ENCODE measurements at places on chromosomes 3 and 15.

DNA sequence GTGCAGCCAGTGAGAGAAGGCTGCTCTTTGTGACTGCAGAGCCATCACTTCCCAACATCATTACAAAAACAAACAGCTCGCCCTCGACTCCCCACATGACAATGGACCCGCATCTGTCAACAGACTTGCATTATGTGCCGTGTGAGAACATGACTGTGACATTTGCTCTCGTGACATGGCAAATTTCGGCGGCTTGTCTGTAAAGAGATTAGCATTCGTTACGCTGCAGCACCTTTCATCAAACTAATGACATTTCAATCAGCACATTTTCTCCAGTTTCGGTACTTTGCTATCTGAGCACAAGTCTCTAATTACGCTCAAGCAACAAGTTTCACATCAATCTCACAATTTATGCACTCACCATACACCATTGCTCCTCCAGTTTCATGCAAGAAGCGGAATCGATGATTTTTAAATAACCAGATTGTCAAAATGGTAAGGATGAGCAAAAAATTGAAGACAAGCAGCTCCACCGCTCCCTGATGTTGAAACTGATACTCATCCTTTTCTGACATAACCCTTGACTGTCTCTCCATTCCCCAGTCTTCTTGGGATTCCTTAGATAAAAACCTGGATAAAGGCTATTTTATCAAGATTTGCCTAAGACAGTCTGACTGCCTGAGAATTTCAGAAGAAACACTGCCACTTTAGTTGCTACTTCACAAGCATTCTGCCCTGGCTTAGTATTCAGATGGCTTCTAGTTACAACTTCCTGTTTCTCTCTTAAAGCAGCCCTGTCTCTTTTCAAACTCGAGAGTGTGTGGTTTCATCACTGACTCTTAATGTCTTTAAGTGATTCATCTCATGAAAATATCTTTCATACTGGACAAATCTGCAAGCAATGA is at the start of gene SLC9A9:
Gene SLC9A9, minus strand, starts transcription at position 682 of the 845 bp plus-strand sequence. Its CDS starts 146 bp downstream, at position 536.
- DNase-seq, result peak; percentile 53

DNA sequence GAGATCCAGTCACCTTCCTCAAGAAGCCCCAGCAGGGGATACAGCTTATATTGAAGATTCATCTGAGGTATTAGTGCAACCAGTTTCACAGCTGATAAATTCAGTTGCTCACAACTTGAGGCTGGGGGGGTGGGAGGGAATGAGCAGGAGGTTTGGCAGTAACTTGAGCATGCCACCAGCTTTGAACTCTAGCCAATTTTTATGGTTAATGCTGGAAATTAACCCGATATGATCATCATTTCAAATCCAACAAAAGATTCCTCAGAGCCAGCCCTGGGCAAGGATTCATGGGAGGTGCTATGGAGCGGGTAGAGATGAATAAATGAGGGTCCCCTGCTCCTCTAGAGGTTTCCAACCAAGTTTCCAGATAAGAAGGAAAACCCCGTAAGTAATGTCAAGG is 73.1 kb upstream of the HES1 start:
- no peak for DNase-seq

- no peak for DNase-seq
Measured at GRCh38 chr3:176147251-176147650, 1050.0 kb downstream of the TBL1XR1 start.

DNA sequence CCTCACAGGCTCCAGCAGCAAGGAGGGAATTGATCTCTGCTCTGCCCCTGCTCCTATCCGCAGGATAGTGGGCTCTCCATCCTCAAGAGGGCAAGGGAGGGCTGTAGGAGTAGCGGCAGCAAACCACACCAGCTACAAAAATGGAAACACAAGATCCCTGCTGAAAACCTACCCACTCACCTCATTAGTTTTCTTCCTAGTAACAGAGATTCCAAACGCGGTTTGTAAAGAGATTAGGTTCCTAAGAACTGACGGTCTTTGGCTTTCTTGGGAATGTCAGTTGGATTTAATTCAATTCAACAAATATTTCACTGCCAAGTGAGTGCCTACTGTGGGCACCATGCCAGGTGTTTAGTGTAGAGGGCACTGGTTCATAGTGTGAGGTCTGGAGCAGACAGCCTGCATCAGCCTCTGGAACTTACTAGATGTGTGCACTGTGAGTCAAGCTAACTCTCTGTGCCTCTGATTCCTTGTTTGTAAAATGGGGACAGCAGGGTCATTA is 84.7 kb downstream of the MRPL46 start:
- no peak for DNase-seq

DNA sequence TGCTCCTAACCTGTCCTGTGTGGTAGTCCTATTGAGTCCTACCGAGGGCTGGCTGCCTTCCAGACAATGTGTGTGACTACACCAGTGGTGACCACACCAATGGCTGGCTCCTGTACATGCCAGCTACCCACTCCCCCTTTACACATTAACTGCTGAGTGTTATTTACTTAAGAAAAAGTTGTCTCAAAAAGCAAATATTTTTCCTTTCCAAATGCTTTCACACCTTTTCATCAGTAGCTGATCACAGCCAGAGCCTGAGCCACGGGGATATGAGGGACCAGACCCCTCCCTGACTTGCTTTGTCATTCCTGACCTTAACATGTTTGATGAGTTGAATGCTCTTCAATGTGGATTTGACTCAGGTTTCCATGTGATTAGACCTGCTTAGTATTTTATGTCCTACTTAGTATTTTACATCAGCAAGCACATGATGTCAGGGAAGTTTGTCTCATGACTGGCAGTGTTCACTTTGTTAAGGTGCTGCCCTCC is 29.6 kb upstream of the GREM1 start:
- DNase-seq, result no peak

- no peak for DNase-seq
Measured at GRCh38 chr3:46489381-46489780, 8.4 kb upstream of the RTP3 start.

- no peak for DNase-seq
Measured at GRCh38 chr15:38554354-38554753, 10.3 kb downstream of the RASGRP1 start.

- no peak for DNase-seq
Measured at GRCh38 chr3:98885851-98886250, 15.6 kb downstream of the DCBLD2 start.

GRCh38 chr15:33618350-33618749 is 307.6 kb downstream of the RYR3 start:
- no peak for DNase-seq

GRCh38 chr3:141432904-141433303 is 53.9 kb upstream of the RASA2 start:
- DNase-seq, result no peak

Measured in hematopoietic multipotent progenitor cell treated with erythropoietin and hydrocortisone succinate and interleukin-3 and kit ligand, for 8 days (in vitro differentiated cells).